ENCODE measurements at places on chromosomes 3 and 15. TPM values are rescaled to one million over a fixed set of nuclear protein-coding genes. Genes with fewer than 3 reads are reported as not detected.

The PLXNA1 gene
- 22.2 TPM for polyA plus RNA-seq

The INO80 gene
- 6.0 TPM for polyA plus RNA-seq

- DNase-seq = no peak
Observed at GRCh38 chr3:145817870-145818483, 343.0 kb downstream of the PLOD2 start.

- peak; percentile 58 for DNase-seq
Observed at GRCh38 chr3:84108442-84108971, 850.3 kb upstream of the CADM2 start.

The GATA2 gene
- 3.7 TPM for polyA plus RNA-seq

- no peak for DNase-seq
Observed at GRCh38 chr3:188396251-188396650, 242.3 kb downstream of the LPP start.

The HESX1 gene
- polyA plus RNA-seq = 0.71 TPM

DNA sequence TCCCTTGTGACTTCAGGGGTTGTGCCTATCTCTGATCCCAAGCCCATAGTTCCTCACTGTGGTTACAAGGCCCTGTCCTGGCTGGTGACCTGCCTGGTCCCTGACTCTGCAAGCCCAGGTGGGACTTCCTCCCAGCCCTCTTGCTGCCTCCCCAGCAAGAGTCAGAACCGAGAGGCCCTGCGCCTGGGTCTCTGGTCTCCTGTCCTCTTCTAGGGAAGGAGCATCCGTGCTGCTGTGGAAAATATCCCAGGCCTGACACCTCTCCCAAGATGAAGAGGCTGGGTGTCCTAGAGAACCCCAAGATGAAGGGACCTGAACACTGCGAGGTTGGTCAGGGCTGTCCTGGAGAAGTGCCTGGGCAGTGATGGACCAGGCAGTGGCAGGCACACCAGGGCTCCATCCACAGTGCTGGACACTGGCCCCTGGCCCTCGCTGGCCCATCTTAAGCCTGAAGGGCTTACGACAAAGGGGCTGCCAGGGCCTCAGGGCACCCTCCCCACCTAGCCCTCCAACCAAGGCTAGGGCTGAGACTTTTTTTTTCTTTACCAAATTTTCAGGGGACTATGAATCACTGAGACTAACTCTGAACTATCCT lies 32.7 kb downstream of the PTH1R start:
- no peak for DNase-seq

DNA sequence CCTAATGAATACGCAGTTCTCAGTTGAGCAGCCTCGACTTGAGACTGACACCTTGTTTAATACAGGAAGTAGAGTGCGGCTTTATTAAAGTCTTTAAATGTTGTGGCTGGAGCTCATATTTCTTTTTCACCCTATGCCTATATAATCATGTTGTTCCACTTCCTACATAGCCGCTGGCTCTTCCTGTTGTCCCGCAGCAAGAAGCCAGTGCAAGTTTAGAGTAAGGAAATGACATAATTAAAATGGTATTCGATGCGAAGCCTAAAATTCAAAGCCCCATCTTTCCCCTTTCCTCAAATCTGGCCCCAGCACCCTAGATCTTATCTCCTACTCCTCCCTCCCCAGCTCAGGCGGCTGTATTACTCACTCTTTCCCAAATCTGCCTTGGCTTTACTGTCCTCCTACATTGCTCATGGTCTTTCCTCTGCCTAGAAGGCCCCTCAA lies 7.5 kb upstream of the PHLDB2 start:
- no peak for DNase-seq

GRCh38 chr3:125207949-125208568 lies 4.5 kb downstream of the SLC12A8 start:
- DNase-seq = no peak

The MYO5C gene
- polyA plus RNA-seq = 1.1 TPM

The LYZL4 gene
- polyA plus RNA-seq = not detected

The GPR171 gene
- not detected for polyA plus RNA-seq

All from brain (organoid and tissue), 16 donors.